NCI-H82 (cell line): ENCODE measurements at places on chromosomes 6 and 20.

DNA sequence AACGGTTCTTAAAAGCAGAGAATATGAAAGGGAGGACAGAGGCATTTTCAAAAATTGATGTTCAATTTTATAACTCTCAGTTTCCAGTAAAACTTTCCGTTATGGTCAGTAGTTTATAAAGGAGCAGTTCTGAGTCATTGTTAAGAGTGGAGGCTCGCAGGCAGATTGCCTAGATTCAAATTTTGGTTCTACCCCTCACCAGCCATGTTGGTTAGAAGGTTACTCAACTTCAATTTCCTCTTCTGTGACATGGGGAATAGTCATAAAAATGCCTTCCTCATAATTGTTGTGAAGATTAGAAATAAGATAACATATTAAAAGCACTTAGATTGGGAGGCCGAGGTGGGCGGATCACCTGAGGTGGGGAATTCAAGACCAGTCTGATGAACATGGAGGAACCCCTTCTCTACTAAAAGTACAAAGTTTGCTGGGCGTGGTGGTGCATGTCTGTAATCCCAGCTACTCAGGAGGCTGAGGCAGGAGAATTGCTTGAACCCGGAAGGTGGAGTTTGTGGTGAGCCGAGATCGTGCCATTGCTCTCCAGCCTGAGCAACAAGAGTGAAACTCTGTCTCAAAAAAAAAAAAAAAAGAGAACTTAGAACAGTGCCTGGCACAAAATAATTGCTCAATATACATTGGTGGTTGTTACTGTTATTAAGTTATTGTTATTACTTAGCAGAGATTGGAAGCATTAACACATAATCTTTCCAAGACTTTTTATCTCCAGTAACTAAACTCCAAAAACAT lies 348.9 kb downstream of the NRN1 start:
- DNase-seq = no peak

DNA sequence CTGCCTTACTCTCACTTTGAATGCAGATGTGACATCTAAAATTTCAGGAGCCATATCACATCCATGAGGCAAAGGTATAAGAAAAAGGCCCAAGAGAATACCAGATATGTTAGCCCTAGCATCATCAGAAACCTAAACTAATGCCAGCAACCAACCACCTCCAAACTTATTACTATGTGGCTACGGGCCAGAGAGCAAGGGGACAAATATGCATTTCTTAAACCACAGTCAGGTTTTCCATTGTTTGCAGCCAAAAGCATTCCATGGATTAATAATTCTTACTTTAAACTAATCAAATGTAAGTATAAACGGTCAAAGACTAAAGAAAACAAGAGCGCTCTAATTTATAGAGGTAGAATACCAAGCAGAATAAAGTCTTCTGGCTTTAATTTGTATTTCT lies 84.7 kb downstream of the TASP1 start:
- DNase-seq = no peak

- no peak for DNase-seq
Observed at GRCh38 chr6:25303254-25303653, 24.1 kb downstream of the CARMIL1 start.

DNA sequence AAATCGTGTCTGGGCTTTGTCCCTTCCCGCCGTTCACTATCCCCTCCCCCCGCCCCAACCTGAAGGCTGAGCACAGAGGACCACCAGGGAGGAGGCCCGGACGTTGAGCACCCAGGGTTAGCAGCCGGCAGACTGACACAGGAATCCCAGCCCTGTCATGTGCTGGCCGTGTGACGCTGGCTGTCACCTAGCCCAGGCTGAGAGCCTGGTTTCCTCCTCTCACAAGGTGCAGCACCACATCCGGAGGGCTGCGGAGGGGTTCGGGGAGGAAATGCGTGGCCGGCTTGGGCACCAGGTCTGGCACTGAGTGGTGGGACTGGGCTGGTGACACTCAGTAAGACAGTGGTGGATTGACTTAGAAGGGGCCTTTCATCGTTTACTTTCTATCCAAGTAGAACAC lies 4.6 kb upstream of the LSM14B start:
- no peak for DNase-seq

GRCh38 chr6:11221623-11222384 lies 10.7 kb downstream of the NEDD9 start:
- no peak for DNase-seq

- peak; percentile 66 for DNase-seq
Observed at GRCh38 chr20:10501402-10501801, 66.3 kb downstream of the SLX4IP start.

DNA sequence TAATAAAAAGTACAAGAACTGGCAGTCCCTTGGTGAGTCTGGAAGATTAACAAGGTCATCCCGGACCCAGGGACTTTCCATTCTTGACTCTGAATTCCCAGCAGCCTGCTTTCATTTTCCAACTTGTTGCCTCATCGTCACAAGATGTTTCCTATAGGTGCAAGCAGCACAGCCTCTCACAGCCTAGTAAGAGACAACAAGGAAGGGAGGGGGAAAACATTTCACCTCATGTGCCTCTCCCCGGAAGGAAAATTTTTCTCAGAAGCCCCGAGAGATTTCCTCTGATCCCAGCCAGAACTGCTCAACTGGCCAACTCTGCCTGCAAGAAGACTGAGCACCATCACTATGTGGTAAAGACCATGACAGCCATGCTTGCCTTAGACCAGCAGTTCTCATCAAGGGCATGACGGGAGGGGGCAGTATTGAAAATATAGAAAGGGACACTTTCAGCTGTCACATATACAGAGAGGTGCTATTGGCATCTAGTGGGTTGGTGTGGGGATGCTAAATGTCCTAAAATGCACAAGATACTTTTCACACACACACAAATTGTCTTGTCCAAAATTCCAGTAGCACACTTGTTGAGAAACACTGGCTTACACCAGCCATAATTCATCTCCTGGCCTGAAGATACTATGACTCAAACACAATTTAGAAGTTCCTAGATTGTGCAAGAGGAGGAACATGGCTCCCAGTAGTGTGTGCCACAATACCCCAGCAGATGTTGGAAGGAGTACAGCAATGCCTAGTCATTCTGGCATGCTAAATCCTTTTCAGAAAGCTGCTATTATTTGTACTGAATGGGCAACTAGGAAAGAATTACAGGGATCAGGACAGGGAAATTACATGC lies 10.8 kb upstream of the WTAP start:
- peak; percentile 23 for DNase-seq

DNA sequence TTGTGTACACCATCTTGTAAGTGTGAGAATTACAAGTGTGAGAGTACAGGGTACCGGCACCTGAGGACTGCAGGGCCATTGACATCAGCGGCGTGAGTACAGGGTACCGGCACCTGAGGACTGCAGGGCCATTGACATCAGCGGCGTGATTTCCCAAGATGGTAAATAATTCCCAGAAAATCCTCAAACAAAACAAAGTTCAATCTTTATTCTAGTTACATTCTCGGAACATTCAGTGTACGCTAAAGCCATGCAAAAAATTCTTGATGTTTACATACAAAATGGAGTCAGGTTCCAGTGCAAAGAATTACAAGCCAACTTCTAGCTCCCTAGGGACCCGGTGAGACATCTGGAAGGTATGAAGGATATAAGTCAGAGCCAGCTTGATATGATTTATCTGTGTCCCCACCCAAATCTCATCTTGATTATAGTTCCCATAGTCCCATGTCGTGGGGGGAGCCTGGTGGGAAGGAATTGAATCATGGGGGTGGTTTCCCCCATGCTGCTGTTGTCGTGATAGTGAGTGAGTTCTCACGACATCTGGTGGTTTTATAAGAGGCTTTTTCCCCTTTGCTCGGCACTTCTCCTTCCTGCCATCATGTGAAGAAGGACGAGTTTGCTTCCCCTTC lies 172.7 kb downstream of the TTLL2 start:
- peak; percentile 37 for DNase-seq

DNA sequence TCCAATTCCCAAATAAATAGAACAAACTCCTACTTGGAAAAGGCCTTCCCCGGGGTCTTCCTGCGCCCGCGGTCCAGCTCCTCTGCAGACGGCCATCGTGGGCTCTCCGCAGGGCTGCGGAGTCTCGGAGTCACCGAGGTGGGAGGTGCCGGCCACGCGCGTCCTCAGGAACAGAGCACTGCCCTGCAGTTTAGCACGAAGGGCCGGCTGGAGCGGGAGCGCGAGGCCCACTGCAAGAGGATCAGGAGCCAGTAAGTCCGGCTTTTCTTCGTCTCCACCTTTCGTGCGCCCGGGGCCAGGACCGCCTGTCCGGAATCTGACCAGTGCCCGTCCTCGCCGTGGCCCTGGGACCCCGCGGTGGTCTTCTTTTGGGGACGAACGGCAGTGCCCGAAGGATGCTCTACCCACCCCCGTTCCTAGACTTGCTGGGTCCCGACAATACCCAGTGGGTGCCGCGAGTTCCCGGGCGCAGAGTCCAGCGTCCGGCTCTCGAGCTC lies 1.4 kb downstream of the BHLHE23 start:
- DNase-seq = no peak

DNA sequence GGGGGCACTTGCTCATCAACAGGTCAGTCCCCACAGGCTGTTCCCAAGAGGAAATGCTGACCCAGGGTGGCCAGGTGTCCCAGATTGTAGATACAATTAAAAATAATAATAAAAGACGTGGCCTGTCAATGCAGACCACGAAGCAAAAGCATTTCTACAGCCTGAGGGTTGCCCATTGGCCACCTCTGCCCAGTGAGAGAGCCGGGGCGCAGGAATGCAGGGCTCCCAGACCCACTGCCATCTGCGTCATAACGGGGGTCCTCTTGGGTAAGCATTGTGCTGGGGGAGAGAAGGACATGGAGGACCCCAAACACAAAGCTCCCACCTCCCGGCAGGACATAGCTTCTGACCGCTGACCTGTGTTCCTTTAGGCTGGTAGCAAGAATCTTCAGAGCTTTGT lies 22.9 kb upstream of the AFDN start:
- no peak for DNase-seq

DNA sequence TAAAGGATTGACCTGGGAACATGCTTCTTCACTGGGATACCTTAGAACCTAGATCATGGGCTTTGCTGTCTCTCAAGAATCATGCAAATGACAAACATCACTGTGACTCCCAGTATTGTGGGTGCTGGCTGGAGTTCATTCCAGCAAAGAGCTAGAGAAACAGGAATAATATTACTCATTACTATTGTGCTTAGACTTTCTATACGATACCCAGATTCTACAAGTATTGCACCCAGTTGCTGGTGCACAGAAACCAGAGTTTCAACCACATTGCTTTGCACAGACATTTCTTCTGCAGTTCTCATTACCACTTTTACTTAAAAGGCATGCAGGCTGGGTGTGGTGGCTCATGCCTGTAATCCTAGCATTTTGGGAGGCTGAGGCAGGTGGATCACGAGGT lies 220.4 kb upstream of the ZNF217 start:
- DNase-seq = no peak

DNA sequence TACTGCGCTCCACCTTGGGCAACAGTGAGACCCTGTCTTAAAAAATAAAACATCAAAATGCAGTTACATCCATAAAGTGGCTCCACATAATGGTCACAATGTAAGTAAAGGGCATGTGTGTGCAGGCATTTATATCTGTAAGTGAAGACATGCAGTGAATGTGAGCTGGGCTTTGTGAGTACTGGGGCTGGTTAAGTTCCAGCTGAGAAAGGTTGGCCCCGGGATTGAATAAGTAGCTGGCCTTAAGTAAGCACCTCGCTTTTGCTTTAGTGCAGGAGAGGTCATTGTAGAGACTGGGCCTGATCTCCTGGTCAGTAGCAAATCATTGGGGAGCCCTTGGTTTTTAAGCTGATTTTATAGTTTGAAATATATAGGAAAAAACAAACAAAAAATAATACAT lies 8.0 kb downstream of the QKI start:
- DNase-seq = no peak

DNA sequence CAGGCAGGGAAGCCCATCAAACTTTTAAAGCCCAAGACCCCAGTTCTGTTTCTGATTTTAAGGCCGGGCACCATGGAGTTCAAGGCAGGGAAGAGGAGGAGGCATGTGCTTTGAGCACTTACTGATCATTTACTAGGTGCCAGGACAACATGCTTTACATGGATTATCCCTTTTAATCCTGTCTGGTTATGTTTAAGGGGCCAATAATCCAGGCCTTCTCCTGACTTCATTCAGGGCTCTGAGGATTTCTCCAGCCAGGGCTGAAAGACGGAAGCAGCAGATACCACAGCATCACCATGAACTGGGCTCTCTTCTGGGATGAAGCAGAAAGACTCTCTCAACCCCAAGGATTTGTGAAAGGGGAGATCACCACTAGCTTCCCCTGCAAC lies 4.1 kb downstream of the CCND3 start:
- DNase-seq = peak; percentile 93

GRCh38 chr6:36375644-36376155 lies 11.8 kb downstream of the ETV7 start:
- no peak for DNase-seq

DNA sequence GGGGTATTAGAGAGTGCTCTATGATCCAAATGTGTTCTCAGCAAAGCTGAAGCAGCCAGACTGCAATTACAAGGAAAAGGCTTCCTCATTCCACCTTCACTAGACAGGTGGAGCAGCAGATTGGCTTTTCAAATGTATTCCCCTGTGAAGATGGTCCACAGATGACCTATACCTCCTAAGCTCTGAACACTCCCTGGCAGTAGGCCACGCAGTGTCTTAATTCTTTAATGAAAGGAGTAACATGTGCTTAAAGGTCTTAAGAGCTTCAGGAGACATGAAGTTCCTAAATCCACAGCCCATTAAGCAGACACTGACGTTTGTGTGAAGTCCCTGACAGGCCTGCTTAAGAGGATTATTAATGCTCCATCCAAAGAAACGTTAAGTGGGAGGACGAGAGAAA lies 138.9 kb upstream of the NUP153 start:
- DNase-seq = peak; percentile 100

DNA sequence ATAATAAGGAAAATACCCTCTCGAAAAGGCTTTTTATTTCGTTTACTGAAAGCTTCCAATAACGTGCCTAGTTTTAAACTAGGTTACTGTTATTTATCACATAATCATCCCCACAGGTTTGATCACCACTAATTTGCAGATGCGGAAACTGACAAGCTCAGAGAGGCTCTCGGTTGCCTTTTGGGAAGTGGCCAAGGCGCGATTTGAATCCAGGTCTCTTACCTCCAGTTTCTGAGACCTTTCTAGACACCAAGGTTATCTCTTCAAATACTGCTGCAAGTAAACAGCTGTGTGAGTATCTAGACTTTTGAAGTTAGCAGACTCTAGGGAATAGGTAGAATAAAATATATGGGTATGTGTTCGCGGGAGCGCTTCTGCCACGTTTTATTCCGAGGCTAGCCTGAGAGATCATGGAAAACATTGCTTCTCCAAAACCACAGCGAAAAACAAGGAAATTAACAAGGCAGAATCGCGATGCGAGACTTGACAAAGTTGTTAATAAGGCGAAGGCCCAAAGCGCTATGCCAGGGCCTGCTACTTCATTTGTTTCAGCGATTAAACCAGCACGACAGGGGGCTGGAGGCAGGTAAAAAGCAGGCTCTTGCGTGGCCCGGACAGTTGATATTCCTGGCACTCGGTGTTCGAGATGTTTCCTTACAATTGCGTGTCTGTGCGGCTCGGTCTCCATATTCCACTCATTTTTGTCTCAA lies 1.8 kb upstream of the JARID2 start:
- peak; percentile 65 for DNase-seq

- DNase-seq = peak; percentile 97
Observed at GRCh38 chr6:51467231-51467952, 620.0 kb downstream of the PKHD1 start.
